Urinary bladder (tissue), 4 donors: ENCODE measurements at places on chromosomes 2 and 18. TPM values are rescaled to one million over a fixed set of nuclear protein-coding genes. Genes with fewer than 3 reads are reported as not detected.

Gene AQP12A
- not detected for total RNA-seq

Gene RAD51AP2
- total RNA-seq, result 0.26 TPM

Gene C2orf80
- total RNA-seq, result 0.37 TPM

Gene FASTKD2
- 60.8 TPM for total RNA-seq

Gene DUSP19
- 9.6 TPM for total RNA-seq

Gene KLHL30
- 1.8 TPM for total RNA-seq

Gene ZNF396
- total RNA-seq, result 4.0 TPM

Gene STARD6
- total RNA-seq, result 0.53 TPM

Gene VIL1
- total RNA-seq, result not detected

Gene TFCP2L1
- total RNA-seq, result 1.2 TPM

Gene ABCB11
- total RNA-seq, result 0.11 TPM

Gene HAAO
- 10.6 TPM for total RNA-seq

Gene GATA6
- 42.0 TPM for total RNA-seq

Gene PDCD1
- not detected for total RNA-seq

Gene ATOH8
- 18.3 TPM for total RNA-seq

Gene FAP
- 57.7 TPM for total RNA-seq

Gene MLPH
- 11.7 TPM for total RNA-seq

Gene RAX
- not detected for total RNA-seq

Gene CHRNA1
- 6.3 TPM for total RNA-seq

Gene PXDN
- total RNA-seq, result 256 TPM

Gene FTCDNL1
- 0.85 TPM for total RNA-seq

Gene ADCY3
- total RNA-seq, result 28.3 TPM

Gene SERPINB10
- 0.21 TPM for total RNA-seq

Gene LDLRAD4
- 52.3 TPM for total RNA-seq

Gene CCL20
- total RNA-seq, result not detected

Gene CYP20A1
- 57.6 TPM for total RNA-seq

Gene OR6B2
- total RNA-seq, result not detected

Gene CIAO1
- total RNA-seq, result 52.4 TPM

Gene TGOLN2
- total RNA-seq, result 58.7 TPM

Gene GPR45
- not detected for total RNA-seq

Gene MYCN
- 3.3 TPM for total RNA-seq

Gene ZNG1B
- total RNA-seq, result 46.5 TPM

Gene ALPI
- total RNA-seq, result not detected
